ENCODE measurements at places on chromosomes 7 and 10. TPM values are rescaled to one million over a fixed set of nuclear protein-coding genes. Genes with fewer than 3 reads are reported as not detected.

GRCh38 chr7:120043250-120043649, 229.7 kb upstream of the KCND2 start:
- no peak for DNase-seq

The ADCY1 gene
- total RNA-seq, result 5.6 TPM

- no peak for DNase-seq
Measured at GRCh38 chr10:103727546-103727963, 127.8 kb downstream of the SH3PXD2A start.

GRCh38 chr7:109868215-109868860, 1222.6 kb upstream of the LRRN3 start:
- no peak for DNase-seq

The CDHR3 gene
- total RNA-seq, result 9.5 TPM

DNA sequence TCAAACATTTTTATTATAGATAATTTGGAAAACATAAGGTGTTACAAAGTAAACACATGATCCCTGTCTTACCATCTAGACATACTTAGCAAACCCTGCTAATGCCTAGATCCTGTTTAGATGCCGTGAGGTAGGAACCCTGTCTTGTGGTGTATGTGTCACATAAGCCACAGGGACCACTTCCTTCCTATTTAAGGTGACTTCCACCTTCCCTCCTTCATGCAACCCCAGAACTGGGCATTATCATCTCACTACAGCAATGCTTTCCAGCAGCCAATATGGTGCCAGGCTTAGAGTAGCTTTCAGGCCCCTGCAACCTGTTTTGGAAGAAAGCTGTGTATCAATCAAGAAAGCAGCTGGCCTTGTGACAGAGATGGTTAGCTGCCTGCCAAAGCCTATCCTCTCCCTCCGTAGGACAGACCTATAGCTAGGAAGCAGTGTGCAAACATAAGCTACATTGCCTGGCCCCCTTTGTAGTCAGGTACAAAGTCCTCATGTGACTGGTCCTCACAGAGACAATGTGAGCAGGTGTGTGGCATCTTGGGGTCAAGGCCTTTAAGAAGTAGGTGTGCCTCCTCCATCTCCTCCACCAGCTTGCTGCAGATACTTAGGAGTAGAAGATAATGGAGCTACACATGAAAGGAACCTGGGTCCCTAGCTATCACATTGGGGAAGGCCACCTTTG, 146.8 kb downstream of the SPAG6 start:
- no peak for DNase-seq

The PON1 gene
- not detected for total RNA-seq

DNA sequence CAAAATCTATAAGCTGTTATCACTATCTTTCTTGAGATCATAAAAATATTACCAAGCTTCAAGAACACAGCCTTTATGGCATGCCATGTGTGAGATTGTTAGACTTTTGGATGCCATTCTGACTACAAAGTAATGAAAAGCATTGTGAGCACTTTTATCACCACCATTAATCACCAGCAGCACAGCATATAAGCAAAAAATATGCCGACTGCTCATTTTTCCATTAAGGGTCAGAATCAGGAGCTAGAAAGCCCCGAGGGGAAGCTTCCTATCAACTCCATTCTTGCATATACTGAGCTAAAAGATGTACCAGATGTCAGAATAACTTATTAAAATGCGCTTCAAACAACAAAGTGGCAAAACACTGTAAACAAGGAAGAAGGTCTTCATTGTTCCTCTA, 114.3 kb downstream of the LMBR1 start:
- no peak for DNase-seq

DNA sequence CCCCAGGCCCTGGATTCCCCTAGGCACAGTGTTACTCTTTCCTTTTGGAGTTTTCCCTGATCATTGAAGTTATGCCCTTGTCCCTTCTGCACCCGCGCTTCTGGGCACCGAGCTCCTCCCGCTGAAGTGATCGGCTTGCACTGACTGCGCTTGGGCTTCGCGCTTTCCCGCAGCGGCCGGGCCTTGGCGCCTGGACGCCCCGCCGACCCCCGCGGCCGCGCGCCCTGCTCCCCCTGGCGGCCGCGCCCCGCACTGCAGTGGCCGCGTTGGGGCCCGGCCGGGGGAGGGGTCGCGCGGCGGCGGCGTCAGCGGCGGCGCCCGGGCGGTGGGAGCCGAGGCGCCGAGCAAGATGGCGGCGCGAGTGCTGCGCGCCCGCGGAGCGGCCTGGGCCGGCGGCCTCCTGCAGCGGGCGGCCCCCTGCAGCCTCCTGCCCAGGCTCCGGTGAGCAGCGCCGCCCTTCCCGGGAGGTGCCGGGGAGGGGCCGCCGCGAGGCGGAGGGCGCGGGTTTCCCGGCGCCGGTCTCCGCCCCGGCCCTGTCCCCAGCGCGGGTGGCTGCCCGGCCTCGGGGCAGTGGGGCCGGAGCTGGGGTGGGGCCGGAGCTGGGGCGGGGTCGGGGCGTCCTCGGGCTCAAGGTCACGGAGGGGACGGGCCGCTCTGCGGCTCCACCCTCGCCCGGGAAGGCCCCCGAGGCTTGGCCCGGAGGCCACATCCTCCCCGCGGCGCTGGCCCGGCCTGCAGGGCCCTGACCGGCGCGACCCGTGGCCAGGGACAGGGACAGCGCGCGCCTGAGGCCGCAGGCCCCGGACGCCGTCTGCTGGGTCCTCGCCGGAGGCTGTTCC, at the start of gene NIPSNAP2:
Gene NIPSNAP2, plus strand, starts transcription at position 325 of the 839 bp plus-strand sequence. Its CDS starts 25 bp downstream, at position 350.
- DNase-seq, result peak; percentile 97

The GJD4 gene
- total RNA-seq, result not detected

- peak; percentile 90 for DNase-seq
Measured at GRCh38 chr10:77926566-77927401, at the start of gene DLG5. TSS of gene DLG5 (minus strand) at chr10:77926755. CDS start at chr10:77926520, 235 bp downstream.

- DNase-seq, result no peak
Measured at GRCh38 chr7:86991771-86992191, 67.7 kb downstream of the ELAPOR2 start.

The TPST1 gene
- 20.4 TPM for total RNA-seq

- DNase-seq, result peak; percentile 86
Measured at GRCh38 chr7:152859781-152860191, 100.2 kb downstream of the ACTR3B start.

- DNase-seq, result no peak
Measured at GRCh38 chr7:18535810-18536415, 40.4 kb downstream of the HDAC9 start.

DNA sequence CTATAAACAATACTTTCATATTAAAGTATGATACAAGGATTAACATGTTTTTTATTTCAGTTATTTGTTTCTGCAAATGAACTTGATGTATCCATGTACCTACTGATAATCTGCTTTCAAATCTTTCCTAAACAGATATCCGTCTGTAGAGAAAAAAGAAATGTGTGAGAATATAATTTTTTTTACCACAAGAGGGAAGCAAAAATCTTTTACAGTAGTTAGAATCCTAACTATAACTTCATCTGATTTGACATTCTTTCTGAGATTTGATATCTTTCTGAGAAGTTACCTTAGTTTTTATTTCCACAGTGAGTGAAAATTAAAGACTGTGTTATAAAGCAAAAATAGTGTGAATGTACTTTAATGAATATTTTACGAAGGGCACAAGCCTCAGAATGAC, 203.9 kb upstream of the PCLO start:
- no peak for DNase-seq

GRCh38 chr10:132036153-132036886, 29.4 kb upstream of the JAKMIP3 start:
- peak; percentile 88 for DNase-seq

DNA sequence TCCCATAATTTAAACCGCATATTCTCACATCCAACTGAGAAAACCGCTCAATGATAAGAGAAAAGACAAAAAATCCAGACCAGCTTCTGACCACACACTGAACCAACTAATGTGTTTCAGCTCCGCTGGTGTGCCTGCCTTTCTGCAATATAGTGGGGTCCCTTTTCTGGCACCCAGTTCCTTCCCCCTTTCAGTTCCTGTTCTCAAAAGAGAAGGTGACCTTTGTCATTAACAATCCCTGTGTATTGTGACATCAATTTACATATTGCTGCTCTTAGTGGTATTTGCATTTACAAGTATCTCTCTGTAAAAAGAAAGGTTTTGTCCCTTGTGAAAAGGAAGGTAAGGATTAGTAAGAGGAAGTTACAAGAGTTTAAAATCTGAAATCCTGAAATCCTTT, 1.4 kb downstream of the PPP1R17 start:
- no peak for DNase-seq

DNA sequence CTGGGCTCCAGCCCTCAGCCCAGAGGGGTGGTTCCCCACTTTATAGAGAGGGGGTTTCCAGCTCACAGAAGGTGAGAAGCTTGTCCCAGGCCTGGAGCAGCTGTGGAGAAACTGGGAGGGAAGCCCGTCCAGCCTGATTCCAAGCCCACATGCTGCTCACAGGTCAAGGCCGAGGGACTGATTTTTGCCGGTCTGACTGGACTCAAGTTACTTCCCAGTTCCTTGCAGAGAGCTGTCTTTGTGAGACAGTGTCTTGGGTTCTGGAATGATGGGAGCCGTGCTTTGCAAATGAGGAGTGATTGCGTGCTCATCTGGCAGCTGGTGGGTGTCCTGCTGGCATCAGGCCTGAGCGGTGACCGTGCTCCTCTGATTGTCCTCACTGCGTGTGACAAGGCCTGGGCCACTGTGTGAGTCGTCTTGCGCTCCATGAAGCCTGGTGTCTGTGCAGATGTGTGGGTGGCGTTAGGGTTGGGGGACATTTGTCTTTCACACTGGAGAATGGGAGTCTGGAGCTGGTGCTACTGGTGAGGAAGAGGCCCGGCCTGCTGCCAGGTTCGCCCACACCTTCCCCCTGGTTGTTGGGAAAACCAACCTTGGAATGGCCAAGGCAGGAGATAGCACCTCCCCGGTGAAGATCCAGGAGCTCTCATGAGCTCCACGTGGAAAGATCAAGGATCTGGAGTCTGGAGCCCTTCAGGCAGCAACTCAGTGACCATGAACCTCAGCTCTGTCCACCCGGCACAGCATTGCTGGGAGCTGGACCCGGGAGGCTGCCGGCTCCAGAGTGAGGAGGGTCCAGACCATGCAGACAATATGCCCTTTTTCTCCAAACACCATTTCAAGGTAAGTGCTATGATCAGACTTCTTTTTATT, 129.6 kb downstream of the SMURF1 start:
- DNase-seq, result no peak

The LDB3 gene
- total RNA-seq, result 0.03 TPM

GRCh38 chr10:110160522-110160921, 46.9 kb upstream of the MXI1 start:
- DNase-seq, result no peak

DNA sequence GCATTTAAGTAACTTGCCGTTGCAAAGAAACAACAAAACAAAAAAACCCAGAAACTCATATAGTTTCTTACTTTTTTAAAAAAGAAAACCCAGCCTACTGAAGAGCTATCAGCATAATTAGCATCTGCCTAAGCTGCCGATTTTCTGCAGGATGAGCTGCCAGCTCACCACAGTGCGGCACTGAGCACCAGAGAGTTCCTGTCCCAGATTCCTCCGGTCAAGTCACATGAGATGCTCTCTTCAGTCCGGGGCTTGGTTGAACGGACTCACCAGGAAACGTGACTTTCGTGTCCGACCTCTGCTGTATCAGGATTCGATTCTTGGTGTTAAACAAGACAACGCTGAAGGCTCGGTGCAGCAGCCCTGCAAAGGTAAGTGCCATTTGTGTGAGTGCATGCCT, 3.2 kb downstream of the IDI2 start:
- DNase-seq, result peak; percentile 44

The PRRT4 gene
- total RNA-seq, result 0.14 TPM

- DNase-seq, result no peak
Measured at GRCh38 chr10:89201345-89202032, 5.6 kb downstream of the CH25H start.

The ARMS2 gene
- not detected for total RNA-seq

- DNase-seq, result no peak
Measured at GRCh38 chr7:144659211-144659610, 176.6 kb downstream of the TPK1 start.

The CDHR1 gene
- 0.90 TPM for total RNA-seq

The CRPPA gene
- 0.30 TPM for total RNA-seq

The GPRIN2 gene
- total RNA-seq, result 4.3 TPM

- no peak for DNase-seq
Measured at GRCh38 chr10:24982319-24983112, 30.1 kb upstream of the PRTFDC1 start.

- no peak for DNase-seq
Measured at GRCh38 chr7:35533902-35534301, 161.0 kb downstream of the HERPUD2 start.

The MYL10 gene
- total RNA-seq, result not detected

GRCh38 chr7:73978661-73979563, 49.1 kb upstream of the ELN start:
- DNase-seq, result peak; percentile 92

DNA sequence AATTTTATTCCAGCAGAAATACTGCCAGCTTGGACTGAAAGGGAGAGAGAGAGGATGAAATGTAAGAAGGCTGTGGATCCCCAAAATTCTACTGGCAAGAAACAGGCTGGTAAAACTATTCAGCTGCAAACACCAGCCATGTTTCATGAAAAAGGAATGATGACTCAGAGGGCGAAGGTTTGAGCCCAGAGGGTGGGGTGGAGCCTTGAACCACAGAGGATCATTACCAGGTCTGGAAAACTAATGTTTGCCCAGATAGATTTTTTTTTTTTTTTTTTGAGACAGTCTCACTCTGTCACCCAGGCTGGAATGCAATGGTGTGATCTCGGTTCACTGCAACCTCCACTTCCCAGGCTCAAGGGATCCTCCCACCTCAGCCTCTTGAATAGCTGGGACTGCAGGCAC, 41.7 kb upstream of the NRF1 start:
- DNase-seq, result no peak

DNA sequence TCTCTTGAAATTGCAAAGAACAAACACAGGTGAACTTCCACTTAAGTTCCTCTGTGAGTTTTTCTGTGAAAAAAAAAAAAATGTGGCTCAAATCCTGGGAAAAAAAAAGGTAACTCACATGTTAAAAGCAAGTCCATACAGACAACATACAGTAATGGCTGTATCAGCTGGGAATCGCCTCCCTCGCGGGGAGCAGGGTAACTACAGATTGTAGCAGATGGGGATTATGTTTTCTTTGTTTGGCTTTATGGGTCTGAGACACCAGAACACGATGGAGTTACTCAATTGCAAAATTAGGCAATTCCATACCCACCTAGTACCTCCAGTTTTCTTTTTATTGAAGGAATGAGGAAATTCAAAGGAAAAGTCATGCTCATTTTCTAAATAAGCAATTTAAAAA, 42.3 kb downstream of the FEZF1 start:
- DNase-seq, result peak; percentile 16

The KAZALD1 gene
- 22.0 TPM for total RNA-seq
